ENCODE measurements at places on chromosomes 11 and 22.

DNA sequence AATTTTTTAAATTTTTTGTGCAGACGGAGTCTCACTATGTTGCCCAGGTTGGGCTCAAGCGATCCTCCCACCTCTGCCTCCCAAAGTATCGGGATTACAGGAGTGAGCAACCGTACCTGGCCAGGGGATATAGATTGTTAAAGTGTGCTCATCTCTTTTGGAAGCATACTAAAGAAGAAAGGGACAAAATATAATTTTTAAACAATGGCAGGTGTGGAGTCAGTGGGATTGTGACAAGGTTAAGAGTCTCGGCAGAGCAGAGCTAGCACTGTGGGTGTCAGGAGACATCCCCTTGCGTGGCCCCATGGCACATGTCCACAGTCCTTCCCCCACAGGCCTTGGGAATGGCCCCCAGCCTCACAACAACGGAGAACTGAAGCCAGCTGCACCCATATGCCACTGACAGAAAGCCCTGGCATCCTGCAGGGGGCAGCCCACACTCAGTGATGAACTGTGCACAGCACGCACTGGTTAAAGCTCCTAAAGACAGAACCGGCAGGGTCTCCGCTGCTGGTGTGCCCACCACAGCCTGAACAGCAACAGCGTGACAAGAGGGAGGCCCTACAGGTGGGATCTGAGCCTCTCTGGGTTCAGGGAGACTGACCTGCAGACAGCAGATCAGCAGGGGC lies 29.9 kb downstream of the SERPIND1 start:
- peak; percentile 53 for DNase-seq

DNA sequence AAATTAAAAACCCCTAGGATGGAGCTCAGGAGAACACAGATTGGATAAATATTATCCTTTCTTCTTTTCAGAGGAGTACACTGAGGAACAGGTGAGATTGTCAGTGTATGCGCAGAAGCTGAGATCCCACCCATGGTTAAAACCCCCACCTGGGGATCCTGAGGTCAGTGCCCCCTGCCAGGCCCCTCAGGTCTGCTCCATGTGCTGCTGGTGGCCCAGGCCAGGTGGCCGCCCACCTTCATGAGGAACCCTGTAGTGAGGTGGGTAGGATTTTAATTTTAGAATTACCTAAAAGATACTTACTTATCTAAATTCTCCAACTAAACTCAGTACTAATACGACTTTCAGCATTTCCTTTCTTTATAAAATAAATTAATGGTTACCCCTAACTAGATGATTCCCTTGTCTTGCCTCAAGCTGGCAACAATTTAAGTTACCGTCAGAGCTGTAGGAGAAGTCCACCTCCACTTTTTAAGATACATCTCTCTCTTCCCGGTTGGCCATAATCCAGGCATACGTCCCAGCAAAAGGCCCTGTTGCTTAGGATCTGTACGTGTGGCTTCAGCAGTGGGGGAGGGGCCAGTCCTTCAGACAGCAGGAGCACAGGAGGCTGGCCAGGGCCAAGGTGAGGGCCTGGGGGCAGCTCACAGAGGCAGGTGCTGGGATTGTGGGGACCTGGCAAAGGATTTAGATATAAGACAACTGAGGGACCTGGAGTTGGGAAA lies 61.5 kb upstream of the PITPNB start:
- DNase-seq, result no peak

GRCh38 chr22:45009606-45010531 lies at the start of gene PHF21B:
Gene PHF21B (minus strand): TSS chr22:45010005. CDS start chr22:45009549, 456 bp downstream.
- peak; percentile 52 for DNase-seq

- no peak for DNase-seq
Observed at GRCh38 chr11:112012874-112013273, 12.3 kb upstream of the DLAT start.

DNA sequence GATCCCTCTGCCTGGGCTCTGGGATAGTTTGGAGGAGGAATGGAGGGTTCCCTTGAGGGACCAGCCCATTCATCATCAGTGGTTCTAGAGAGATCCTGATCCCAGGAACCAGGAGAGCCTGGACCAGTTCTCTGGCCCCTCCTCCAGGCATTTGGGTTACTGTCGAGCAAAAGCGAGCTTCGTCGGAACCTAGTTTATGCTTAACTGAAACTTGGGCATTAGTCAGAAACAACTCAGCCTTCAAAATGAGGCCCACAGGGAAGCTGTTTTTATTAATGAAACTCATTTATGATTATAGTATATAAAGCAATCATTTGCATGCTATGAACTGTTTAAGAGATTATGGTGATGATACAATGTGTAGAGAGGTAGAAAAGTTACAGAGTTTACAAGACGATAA lies 61.4 kb downstream of the LIF start:
- no peak for DNase-seq

- DNase-seq, result no peak
Observed at GRCh38 chr11:35173011-35173511, 34.1 kb downstream of the CD44 start.

DNA sequence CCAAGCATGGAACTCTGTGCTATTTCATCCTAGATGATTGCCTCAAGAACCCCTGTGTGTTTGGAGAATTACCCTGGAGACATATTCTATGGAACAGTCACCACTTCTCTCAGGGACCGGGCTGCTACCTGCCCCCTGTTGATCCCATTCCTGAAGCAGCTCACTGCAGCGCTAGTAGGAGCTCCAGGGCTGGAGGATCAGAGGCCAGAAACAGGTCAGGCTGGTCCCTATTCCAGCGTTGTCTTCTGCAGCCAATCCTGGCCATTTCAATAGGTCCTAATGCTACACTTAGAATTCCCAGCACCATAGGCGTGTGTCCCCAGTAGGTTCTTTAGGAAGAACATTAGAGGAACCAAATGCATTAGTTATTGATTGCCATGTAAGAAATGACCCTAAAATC lies 48.9 kb downstream of the BTG4 start:
- no peak for DNase-seq

- DNase-seq, result peak; percentile 54
Observed at GRCh38 chr11:2869561-2870427, 15.8 kb downstream of the CDKN1C start.

DNA sequence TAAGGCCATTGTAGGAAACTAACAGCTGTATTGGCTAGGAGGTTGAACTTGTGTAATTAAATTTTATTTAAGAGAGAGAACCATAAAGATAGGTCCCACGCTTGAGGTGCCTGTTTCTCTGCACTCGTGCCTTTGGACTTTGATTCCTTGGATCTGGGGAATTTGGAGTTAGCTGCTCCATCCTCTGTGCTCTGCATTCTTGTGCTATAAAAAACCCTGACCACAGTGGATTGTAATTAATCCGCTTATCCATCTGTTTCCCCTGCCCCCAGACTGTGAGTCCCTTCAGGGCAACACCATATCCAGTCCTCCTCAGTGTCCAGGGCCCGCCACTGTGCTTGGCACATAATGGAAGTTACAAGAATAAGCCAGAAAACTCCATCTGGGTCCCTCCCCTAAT lies 169.8 kb downstream of the SPON1 start:
- DNase-seq, result no peak

DNA sequence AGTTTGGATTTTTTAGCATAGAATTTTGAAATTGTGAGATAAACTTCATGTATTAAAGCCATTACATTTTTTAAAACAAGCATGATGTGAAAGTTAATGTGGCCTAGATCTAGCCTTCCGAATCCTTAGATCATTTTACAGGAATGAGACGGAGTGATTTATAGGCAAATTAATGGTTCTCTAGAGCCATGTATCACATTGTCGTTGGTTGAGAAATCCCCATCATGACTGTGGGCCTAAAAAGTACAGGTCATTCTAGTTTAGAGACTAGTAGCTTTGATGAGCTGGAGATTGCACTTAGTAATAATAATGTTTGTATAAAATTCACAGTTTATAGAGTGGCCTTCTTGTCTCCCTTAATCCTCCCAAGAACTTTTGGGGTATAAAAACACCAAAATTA lies 7.1 kb downstream of the EWSR1 start:
- DNase-seq, result no peak

- DNase-seq, result no peak
Observed at GRCh38 chr22:44381761-44382115, 69.0 kb upstream of the SHISAL1 start.

GRCh38 chr11:9263840-9264315 lies 1.3 kb downstream of the DENND5A start:
- no peak for DNase-seq

GRCh38 chr11:60485987-60486386 lies 6.6 kb upstream of the MS4A12 start:
- no peak for DNase-seq

DNA sequence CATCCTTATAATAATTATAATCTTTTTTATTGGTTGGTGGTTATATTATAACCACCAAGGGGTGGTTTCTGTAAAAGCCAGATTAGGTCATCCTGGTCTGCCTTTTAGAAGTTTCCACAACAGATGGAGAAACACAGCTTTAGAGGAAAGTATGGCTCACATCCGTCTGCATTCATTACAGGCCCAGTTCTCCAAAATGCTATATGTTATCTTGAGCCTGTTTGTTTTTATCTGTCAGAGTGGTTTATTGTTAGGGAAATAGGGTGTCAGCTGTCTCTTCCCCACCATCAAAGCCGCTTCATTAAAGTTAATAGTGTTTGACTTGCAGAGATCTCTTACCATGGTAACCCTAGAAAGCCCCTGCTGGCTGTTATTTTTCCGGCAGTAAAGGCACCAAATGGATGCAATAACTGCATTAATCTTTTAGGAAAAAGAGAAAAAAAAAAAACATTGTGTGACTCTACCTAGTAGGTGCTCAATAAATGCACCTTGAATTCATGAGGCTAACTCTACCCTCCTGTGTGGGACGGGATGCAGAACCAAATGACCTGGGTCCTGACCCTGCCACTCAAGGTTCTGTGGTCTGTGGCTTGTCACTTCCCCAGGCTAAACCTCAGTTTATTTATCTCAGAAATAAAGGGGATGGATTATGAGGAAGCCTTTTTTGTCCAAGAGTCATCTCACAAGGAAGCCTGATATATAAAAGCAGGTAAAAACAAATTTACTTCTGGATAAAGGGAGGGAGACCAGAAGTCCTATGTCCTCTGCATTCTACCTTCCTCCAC lies 118.3 kb downstream of the WT1 start:
- DNase-seq, result no peak

- DNase-seq, result no peak
Observed at GRCh38 chr22:48314073-48314472, 1513.6 kb downstream of the BRD1 start.

DNA sequence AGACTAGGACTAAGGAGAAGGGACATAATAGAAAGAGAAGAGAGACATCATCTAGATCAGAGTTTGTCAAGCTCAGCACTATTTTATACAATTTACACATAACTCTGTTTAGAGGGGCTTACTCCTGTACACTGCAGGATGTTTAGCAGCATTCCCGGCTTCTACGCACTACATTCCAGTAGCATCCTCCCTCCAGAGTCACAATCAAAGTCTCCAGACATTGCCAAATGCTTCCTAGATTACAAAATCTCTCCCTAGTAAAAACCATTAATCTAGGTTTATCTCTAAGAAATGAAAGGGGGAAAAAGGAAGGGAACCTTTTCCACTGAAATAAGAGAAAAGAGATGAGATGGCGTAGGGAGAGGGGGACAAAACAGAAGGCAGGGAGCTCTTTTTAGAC lies 4.0 kb downstream of the USP28 start:
- no peak for DNase-seq

GRCh38 chr22:39593066-39593930 lies 22.7 kb downstream of the CACNA1I start:
- no peak for DNase-seq

GRCh38 chr11:78019808-78020207 lies 3.3 kb downstream of the KCTD14 start:
- no peak for DNase-seq

- no peak for DNase-seq
Observed at GRCh38 chr11:46390331-46391171, 1.0 kb downstream of the CHRM4 start.

- DNase-seq, result no peak
Observed at GRCh38 chr11:43922744-43923405, 19.6 kb upstream of the C11orf96 start.

Measured in Ammon's horn (tissue), 1 donor.